ENCODE measurements at places on chromosomes 11 and 22.

GRCh38 chr11:199004-199581 lies 6.2 kb downstream of the SCGB1C1 start:
- DNase-seq, result no peak

DNA sequence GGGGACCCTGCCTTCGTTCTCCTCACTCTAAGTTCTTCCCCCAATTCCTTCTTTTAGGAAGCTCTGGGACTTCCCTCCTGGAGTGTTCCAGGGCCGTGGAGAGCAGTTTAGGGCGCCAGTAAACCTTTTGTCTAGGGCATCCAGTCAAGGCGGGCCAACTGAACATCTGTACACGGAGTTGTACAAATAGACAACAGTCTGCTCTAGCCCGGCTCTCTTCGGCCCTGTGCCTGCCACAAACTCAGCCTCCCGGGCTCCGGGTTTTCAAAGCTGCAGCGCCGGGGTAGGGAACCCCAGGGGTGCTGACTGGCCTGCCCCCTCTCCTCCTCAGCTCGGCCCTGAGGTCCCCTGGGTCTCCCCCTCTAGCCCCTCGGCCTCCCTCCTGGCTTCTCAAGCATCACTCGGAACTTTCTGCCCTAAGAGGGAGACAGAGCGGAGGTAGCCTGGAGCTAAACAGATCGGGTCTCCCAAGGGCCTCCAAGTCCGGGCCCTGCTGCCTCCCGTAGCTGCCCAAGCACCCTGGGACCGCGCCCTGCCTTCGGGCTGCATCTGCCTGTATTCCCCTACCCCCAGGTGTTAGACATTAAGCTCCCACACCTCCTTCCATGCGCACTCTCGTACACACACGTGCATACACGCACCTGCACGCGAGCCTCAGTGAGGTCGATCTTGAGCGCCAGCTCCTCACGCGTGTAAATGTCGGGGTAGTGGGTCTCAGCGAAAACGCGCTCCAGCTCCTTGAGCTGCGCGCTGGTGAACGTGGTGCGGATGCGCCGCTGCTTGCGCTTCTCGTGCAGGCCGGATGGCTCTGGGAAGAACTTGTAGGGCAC lies 3.3 kb downstream of the PHOX2A start:
- no peak for DNase-seq

DNA sequence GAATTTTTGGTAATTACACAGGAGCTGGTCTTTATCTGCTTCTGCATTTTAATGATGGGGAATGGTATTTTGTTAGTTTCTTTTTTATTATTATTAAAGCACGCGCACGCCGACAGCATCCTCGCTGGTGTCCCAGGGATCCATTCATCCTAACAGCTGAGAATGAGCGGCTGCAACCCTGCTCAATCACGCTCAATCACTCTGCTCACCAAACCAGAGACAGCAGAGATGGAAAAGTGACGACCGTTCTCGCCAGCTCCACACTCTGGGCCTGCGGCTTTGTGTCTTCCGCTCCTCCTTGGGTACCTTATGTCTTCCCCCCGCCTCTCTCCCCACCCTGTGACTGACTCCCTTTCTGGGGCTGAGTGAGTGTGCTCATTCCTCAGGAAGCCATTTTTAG lies 84.5 kb downstream of the DSCAML1 start:
- DNase-seq, result no peak

DNA sequence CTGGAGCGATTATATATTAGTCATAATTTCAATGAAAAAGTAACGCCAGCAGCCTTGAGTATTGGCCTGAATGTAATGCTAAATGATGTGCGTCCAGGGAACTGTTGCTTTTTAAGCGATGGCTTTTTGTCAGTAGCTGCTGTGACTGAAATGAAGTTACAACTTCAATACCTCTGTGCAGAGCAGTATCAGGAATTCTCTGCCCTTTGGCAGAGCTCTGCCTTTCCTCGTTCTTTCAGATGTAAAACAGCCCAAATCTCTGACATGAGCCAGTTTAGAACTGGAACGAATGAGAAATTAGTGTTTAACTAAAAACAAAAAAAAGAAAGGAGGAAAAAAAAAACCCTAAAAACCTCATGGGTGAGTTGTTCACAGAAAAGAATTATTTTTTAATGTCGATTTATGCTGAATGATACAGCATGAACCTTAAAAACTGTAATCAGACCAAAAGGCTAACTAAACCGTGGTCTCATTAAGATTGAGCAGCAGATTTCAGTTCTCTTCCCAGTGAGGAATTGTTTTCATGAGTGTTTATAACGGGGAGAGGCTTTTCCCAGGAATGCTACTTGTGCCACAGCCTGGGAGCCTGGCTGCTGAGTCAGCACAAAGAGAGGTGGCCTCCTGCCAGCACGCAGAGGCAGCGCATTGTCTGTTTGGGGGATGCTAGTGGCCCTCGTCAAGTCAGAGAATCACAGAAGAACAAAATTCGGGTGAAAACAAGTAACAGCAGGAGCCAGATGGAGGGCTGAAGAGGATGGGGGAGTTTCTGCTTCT lies 146.2 kb upstream of the RASSF10 start:
- no peak for DNase-seq

DNA sequence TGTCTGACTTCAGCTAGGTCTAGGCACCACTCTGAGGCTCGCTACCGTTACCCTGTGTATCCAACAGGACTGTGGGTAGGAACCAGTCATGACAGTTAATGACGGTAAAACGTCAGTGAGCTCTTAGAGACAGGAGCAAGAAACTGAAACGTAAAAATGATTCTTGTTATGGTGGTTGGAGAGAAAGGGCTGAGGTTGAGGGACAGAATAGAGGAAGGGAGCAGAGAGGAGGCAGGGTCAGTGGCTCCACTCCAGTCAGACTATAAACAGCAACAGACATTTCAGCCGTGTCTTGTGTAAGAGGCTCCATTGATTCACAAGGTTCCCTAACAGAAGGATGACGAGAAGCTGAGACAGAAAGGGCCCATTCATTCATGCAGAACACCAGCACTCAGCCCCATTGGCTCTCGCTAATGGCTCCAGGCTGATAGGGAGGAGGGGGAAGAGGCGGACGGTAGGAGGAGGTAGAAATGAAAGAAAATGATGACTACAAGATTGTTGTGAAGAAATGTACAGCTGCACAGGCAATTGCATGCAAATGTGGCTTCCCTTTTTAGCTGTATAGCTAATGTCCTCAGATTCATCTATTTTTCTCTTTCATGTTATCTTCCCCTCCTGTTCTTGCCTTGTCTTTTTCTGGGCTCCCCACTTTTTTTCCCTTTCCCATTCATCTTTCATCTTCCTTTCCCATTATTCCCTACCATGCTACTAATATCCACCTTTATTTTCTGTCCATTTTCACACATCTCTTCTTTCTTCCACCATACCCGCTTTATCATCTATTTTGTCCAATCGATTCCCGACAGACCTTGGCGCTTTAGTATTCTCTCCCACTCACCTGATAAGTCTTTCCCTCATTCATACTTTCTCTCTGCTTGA lies 34.3 kb downstream of the ETS1 start:
- no peak for DNase-seq

DNA sequence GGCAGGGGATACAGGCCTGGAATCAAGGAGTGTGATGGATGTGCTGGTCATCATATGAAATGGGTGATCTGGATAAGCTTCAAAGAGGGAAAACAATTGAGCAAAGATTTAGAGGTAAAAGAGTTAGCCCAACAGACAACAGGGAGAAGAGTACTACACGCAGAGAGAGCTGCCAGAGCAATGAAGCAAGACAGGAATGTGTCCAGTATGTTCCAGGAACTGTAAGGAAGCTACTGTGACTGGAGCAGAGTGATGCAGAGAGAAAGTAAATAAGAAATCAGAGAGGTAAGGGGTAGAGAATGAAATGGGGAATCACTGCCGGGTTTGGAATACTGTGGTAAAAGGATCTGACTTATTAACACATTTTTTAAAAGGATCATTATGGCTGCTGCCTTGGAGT lies 255.1 kb downstream of the DCDC1 start:
- DNase-seq, result no peak

Data from Jurkat, Clone E6-1 (cell line).